ENCODE measurements at places on chromosomes 6 and 20.

DNA sequence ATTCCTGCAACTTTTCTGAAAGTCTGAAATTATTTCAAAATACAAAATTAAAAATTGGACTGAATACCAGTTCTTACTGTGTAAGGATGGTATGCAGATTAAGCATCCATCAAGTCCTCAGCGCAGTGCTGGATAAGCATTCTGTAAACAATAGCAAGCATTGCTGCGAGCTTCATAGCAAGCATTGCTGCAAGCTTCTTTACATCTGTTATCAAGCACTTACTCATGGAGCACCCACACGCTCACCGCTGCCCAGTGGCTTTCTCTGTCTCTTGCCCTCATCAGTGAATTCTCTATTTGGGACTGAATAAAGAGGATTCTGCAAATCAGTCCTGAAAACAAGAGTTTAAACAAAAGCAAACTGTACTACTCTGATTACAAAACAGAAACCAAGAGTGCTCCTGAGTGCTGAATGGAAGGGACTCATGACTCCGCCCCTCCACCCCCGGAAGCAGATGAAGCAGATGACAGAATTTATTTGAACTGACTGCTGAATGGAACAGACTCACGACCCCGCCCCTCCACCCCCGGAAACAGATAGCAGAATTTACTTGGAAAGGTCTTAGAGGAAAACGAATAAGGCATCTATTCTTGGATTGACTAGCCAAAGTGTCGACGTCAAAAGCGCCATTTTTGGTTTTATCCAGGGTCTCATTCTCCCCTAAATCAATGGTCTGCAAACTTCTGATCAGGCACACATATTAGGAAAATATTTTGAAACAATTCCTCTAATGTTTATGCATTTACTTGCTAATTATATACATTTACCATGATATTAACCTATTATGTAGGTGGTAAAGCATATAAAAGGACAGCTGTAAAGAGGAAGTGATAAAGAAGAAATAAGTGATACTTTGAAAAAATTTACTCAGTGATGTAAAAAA is 22.1 kb upstream of the EYA2 start:
- DNase-seq, result no peak

- peak; percentile 62 for DNase-seq
These were observed 888 bp downstream of the SLC17A5 start for GRCh38 chr6:73652637-73653570.

- DNase-seq, result no peak
These were observed 38.8 kb downstream of the WASF1 start for GRCh38 chr6:110140650-110141049.

- no peak for DNase-seq
These were observed 100.6 kb downstream of the MAP3K4 start for GRCh38 chr6:161091972-161092701.

GRCh38 chr6:34957231-34957783 is 68.3 kb downstream of the ANKS1A start:
- no peak for DNase-seq
